Keratinocyte (primary cell): ENCODE measurements at places on chromosomes 1 and 21.

DNA sequence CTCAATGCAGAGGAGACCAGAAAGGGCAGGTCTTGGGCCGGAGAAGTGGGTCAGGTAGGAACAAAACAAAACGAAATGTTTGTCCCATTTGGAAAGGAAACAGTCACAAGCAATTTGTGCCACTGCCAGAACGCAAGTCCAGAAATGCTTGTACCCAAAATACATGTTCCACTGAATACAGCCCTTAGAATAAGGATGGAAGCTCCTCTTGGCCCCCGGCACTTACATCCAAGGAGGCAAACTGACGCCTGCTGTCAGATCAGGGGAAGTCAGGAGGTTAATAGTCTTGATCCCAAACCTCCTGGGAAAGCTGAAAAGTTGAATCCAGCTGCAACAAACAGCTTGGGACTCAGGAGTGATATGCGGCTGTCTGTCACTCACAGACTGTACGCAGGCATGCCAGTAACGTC, 75.9 kb upstream of the GALNT2 start:
- no peaks in the 10 kb centered on the region for H3K36me3 ChIP-seq
- H3K27me3 ChIP-seq, result no peaks in the 10 kb centered on the region
- no peak overlapping the region for H3K27ac ChIP-seq

- H3K4me3 ChIP-seq, result no peak overlapping the region
- H3K4me1 ChIP-seq, result peaks cover 39% of the 10 kb centered on the region
- H3K36me3 ChIP-seq, result no peaks in the 10 kb centered on the region
Observed at GRCh38 chr1:183273300-183273699, 87.2 kb downstream of the LAMC2 start.

GRCh38 chr21:38312822-38313221, 56.0 kb downstream of the KCNJ15 start:
- no peak overlapping the region for H3K27ac ChIP-seq
- H3K27me3 ChIP-seq, result no peaks in the 10 kb centered on the region
- H3K36me3 ChIP-seq, result no peaks in the 10 kb centered on the region
- H3K4me1 ChIP-seq, result no peaks in the 10 kb centered on the region
- no peak for DNase-seq

DNA sequence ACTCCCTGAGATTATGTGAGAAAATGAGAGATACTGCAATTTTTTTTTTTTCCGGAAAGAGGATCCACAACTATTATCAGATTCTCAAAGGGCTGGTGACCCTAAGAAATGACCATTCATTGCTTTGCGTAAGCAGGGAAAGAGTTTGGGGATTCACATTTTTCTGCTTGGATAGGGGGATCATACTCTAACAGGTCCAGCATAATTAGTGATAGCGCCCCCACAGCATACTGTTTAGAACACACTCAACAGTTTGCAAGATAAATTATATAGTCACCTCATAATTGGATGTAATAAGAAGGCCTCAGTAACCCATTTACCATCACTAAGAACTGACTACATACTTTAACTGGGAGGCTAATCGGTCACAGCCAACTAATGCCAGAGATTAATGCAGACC, 1.9 kb downstream of the CCT3 start:
- peaks cover 18% of the 10 kb centered on the region for H3K36me3 ChIP-seq
- peaks cover 14% of the 10 kb centered on the region for H3K4me1 ChIP-seq
- H3K4me3 ChIP-seq, result peak overlapping the region; percentile 99
- no peak for DNase-seq

DNA sequence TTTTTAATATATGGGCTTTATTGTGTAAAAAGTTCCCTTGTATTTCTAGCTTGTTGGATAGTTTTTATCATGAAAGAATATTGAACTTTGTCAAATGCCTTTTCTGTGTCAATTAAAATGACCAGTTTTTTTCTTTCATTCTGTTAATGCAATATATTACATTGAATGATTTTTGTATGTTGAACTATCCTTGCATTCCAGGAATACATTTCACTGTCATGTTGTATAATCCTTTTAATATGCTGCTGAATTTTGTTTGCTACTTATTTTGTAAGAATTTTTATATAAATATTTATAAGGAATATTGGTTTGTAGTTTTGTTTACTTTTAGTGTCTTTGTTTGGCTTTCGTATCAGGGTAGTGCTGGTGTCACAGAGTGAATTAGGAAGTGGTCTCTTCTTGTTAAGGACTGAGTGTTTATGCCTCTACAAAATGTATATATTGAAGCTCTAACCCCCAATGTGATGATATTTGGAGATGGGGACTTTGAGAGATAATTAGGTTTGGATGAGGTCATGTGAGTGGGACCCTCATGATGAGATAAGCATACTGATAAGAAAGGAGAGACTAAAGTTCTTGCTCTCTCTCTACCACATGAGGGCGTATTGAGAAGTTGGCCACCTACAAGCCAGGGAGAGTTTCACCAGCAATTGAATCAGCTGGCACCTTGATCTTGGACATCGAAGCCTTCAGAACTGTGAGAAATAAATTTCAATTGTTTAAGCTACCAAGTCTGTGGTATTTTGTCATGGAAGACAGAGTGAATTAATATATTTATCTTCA, 12.0 kb upstream of the SLAMF6 start:
- no peaks in the 10 kb centered on the region for H3K36me3 ChIP-seq
- no peak overlapping the region for H3K27ac ChIP-seq
- H3K4me3 ChIP-seq, result no peak overlapping the region

GRCh38 chr1:76247261-76247852, 172.8 kb downstream of the ST6GALNAC3 start:
- no peak overlapping the region for H3K4me3 ChIP-seq
- H3K27ac ChIP-seq, result no peak overlapping the region
- no peak for DNase-seq
- no peaks in the 10 kb centered on the region for H3K27me3 ChIP-seq
- H3K4me1 ChIP-seq, result no peaks in the 10 kb centered on the region
- no peaks in the 10 kb centered on the region for H3K36me3 ChIP-seq

DNA sequence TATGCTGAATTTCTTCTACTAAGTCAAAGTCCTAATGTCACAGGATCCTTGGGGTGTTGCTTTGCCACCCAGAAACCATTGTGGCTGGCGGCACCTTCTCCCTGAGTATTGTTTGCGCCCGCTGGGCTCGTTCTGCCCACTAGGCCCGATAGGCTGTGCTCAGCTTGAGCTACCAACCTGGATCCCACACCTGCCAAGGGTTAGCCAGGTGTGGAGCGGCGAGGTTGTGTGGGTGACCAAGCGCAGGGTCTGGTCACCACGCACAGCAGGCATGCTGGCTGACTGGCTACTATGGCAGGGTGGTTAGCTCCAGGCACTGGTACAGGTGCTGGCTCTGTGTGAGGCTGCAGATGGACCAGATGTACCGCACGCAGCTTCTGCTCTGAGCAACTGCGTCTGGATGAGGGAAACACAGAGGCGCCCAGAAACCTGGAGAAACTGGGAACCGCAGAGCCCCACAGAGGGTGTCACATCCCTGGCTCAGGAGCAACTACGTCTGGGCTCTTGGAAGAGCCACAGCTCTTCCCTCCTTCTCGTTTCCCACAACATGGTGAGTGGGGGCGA, 50.3 kb upstream of the SCYL3 start:
- no peak overlapping the region for H3K27ac ChIP-seq
- DNase-seq, result no peak
- H3K4me1 ChIP-seq, result no peaks in the 10 kb centered on the region

- no peak for DNase-seq
- H3K36me3 ChIP-seq, result no peaks in the 10 kb centered on the region
- H3K27ac ChIP-seq, result no peak overlapping the region
- H3K4me1 ChIP-seq, result no peaks in the 10 kb centered on the region
Observed at GRCh38 chr1:176552217-176552991, 89.4 kb downstream of the PAPPA2 start.

DNA sequence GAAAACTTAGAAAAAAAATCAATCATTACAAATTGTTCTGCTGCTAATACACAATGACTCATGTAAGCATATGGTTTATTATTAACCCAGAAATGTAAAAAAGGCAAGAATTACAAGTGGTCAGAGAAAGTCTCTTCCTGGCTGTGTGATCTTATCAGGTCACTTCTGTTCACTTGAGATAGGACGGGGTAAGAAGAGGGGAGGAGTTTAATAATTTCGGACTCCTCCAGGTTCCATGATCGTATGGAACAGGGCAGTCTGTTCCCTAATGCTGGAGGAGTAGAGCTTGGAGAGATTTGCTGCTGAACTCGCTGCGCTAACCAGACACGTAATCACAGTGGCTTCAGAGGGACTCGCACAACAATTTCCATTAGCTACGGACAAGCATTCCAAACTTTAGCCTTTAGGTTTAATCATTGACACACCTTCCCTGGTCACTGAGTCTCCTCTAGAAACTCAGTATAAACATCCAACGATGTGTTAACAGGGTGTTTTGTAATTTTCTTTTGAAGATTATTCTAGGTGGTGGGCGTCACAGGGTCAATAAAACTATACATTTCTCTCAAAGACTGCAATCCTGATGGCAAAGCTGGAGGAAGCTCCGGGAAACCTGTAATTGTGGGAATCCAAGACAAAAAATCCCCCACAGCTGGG, 1.3 kb downstream of the CRYZ start:
- H3K4me1 ChIP-seq, result peaks cover 30% of the 10 kb centered on the region
- no peak overlapping the region for H3K4me3 ChIP-seq
- no peaks in the 10 kb centered on the region for H3K27me3 ChIP-seq
- no peak for DNase-seq

GRCh38 chr1:37620707-37621106, 14.0 kb downstream of the RSPO1 start:
- peaks cover 21% of the 10 kb centered on the region for H3K27me3 ChIP-seq
- DNase-seq, result no peak
- H3K36me3 ChIP-seq, result no peaks in the 10 kb centered on the region
- H3K27ac ChIP-seq, result no peak overlapping the region
- H3K4me1 ChIP-seq, result no peaks in the 10 kb centered on the region
- no peak overlapping the region for H3K4me3 ChIP-seq

DNA sequence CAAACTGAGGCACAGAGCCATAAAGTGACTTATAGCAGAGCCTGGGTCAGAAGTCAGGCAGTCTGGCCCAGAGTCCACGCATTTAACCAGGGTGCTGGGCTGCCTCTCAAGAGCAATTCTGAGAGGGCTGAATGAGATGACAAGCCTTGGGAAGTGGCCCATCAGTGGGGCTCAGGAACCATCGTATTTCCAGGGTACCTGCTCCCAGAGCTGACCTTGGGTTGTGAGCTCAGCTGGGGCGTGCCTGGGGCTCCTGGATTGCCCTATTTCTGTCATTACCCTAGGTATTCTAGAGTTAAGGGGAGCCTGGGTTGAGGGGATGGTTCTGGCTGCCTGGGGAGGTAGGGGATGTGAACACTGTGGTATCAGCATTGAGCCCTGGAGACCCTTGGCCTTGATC, 49.4 kb downstream of the LGR6 start:
- H3K27ac ChIP-seq, result no peak overlapping the region
- H3K4me3 ChIP-seq, result no peak overlapping the region
- DNase-seq, result no peak
- peaks cover 8% of the 10 kb centered on the region for H3K4me1 ChIP-seq
- H3K36me3 ChIP-seq, result no peaks in the 10 kb centered on the region

DNA sequence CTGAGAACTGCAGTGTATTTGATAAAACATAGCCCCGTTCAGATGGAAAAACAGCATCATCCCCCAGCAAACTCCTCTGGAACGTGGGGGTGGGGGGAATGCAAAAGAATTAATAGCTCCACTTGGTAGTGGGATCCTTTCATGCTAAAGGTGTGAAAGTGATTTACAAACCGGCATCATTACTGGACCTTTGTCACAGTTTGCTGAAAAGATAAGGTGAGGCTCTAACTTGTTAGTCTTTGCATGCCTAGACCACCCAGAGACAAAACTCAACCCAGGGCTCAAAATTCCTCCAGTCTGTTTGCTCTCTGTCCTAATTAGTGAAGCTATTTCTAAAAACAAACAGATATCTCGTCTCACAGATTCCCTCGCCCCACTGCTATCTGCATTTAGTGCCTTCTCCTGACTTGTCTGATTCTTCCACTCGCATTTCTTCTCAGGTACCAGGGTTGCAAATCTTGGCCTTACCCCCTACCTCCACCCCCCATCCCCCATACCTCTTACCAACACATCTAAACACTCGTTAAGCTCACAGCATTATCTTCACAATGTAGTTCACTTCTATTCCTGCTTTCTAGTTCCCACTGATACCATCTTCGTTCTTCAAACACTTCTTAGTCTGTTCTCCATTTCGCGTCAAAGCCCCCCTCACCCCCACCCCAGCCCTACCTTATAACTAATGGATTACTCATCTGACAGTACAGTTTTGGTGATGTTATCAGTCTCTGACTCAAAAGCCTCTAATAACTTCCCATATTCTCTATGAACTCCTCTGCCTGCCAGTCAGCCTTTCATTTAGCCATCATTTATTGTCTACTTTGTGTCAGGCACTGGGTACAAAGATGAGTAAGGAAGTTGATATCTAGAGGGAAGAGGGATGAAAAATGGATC, 11.8 kb downstream of the IER5 start:
- no peak for DNase-seq
- H3K27me3 ChIP-seq, result no peaks in the 10 kb centered on the region
- peak overlapping the region; percentile 57 for H3K4me3 ChIP-seq
- H3K27ac ChIP-seq, result peak overlapping the region; percentile 94
- H3K36me3 ChIP-seq, result no peaks in the 10 kb centered on the region

DNA sequence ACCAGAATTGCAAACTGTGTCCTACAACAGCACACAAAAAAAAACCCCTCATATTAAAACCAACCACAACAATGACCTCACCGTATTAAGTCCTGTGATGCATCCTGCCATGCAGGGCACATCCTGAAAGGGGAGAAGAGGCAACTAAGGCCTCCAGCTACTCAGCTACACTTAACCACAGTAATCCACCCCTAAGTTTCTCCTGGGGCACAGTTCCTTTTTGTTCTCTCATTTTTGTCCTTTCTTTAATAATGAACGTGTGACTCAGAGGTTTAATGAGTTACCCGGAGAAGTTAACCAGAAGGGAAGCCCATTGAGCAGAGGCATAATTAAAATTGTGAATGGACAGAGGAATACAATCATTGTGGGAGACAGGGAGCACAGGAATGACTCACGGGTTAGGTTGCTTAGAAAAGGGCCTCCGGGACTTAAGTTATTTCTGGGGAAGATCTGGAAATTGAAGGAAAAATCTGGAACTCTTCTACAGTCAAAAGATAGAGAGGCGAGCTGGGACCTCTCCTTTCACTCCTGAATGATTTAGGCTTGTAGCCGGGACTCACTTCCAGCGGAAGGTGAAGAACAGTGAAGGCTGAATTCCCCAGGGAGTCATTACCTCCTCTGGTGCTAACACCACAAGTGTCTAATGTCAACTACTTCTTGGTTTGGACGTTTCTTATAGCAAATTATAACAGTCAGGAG, 36.9 kb upstream of the HIVEP3 start:
- no peak overlapping the region for H3K4me3 ChIP-seq
- DNase-seq, result peak; percentile 48
- no peaks in the 10 kb centered on the region for H3K36me3 ChIP-seq
- no peaks in the 10 kb centered on the region for H3K27me3 ChIP-seq
- H3K4me1 ChIP-seq, result peaks cover 58% of the 10 kb centered on the region

- peaks cover 4% of the 10 kb centered on the region for H3K4me1 ChIP-seq
- no peak for DNase-seq
- no peaks in the 10 kb centered on the region for H3K36me3 ChIP-seq
- peak overlapping the region; percentile 58 for H3K27ac ChIP-seq
- H3K4me3 ChIP-seq, result peak overlapping the region; percentile 92
Observed at GRCh38 chr1:114345930-114346479, 165.0 kb downstream of the TRIM33 start.
